Eye (tissue), 1 donor: ENCODE measurements at places on chromosomes 7 and 10.

GRCh38 chr7:156456032-156456431 is 184.5 kb upstream of the RNF32 start:
- no peak for DNase-seq

DNA sequence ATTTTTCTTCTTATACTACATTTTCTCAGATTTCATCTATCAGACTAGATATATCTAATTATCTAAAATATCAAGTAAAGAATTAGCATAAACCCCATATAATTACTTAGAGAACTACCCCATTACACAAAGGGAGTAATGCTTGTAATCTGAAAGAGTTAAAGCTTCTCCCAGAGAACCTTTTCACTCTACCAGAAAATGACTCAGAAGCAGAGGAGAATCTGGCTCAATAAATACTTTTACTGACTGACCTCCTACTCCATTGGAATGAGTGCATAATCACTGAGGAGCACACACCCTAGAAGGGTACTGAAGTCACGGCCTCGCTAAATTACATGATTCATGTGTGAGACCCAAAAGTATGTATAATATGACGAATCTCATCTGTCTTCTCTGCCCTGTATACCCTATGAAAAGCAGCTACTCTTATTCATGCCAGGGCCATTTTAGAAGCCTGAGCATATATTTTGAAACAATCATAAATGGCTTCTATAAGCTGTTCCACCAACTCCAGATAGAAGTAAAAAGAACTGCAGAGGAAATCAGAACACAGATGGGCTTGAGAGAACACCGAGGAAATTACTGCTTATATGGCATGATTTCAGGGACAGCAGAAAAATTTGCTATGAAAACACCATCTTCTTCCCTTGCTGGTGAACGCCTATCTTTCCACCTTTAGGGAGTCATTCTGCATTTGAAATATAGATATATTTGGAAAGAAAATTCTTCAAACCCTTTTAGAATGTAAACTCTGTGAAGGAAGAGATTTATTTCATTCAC is 32.7 kb downstream of the DNMBP start:
- DNase-seq, result peak; percentile 37

- DNase-seq, result peak; percentile 74
These were observed at the start of gene NANOS1 for GRCh38 chr10:119029613-119030420. Gene NANOS1, plus strand, starts transcription at chr10:119029714. Its CDS starts 88 bp downstream, at chr10:119029802.

DNA sequence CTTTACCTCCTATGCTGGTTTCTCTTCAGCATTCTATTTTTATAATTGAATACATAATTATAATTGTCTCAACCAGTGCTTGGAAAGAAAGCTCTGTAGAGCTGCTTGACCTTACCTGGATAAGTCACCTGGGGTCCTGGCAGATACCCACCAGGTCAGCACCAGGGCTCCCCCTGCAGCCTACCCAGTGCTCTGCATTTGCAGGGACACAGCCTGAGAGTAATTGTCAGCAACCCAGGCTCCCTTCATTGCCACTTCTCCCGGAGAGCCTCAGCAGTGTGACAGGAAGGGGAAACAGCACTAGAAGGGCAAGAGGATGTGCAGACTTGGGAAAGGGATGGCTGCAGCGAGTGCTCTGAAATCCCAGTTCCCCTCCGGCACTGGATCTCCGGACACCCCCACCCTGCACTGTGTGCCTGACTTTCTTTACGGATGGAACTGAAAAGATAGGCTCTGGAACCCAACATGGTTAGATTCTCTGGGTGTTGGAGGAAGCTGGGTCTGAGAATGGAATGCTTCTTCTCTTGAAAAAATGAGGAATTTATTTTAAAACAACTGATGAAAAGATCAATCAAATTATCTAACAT is 11.4 kb upstream of the PAX4 start:
- no peak for DNase-seq

GRCh38 chr10:91977491-91977890 is 53.9 kb downstream of the BTAF1 start:
- DNase-seq, result no peak

GRCh38 chr7:158904599-158904998 is 48.2 kb downstream of the DYNC2I1 start:
- no peak for DNase-seq
